GM13976 (cell line): ENCODE measurements at places on chromosomes 3 and 15.

GRCh38 chr3:179651687-179652446 is 973 bp upstream of the USP13 start:
- DNase-seq: no peak

GRCh38 chr3:16789344-16790120 is 95.2 kb upstream of the PLCL2 start:
- DNase-seq: no peak

DNA sequence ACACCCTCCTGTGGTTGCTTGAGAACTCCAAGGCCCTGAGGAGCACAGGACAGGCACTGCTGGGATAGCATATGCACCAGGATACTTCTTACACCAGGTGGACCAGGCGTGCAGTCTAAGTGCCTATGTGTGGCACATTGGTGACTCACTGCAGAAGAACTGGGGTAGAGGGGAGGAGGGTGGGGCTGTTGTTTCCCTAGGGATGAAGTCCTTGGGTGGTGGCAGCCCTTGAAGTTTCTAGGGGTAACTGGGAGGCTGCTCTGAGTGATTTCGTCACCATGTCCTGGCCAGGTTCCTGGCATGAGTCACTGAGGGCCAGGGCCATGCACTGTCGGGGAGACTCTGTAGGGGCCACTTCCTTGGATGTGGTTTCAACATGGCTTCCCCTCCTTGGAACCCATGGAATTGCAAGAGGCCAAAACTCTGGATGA is 15.9 kb downstream of the MYZAP start:
- no peak for DNase-seq

GRCh38 chr15:86439614-86440013 is 359.9 kb downstream of the AGBL1 start:
- DNase-seq: no peak

GRCh38 chr15:74782259-74783071 is 585 bp downstream of the CSK start:
- DNase-seq: no peak

DNA sequence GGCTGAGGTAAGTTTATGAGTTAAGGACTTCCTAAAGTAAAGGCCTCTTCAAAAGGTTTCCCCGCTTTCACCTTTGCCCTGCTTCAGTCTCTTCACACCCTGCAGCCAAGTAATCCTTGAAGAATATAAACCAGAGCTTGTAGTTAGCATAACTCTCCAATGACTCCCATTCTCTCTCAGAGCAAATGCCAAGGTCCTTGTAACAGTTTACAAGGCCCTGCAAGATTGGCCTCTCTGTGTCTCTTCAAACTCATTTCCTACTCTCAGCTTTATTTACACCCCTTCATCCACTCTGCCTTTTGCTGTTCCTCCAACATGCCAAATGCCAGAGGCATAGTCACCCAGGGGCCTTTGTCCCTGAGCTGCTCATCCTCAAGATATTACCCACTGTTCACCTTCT is 60.5 kb upstream of the MME start:
- DNase-seq: no peak

DNA sequence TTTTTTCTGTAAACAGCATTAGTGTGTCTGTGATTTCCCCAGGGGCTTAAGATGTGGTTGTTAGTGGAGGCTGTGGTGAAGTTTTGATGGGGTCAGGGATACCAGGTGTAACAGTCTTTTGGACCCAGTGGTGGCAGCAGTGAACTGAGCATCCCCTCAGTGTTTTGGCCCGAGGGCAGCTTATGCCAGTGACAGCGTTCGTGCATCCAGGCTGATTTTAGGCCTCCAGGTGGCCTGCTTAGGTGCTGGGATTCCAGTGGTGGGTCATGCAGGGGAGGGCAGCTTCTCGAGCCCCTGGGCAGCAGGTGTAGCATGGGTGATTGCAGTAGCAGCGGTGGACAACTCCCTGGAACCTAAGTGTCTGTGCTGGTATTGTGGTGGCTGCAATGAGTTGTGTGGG is 29.2 kb downstream of the STT3B start:
- DNase-seq: no peak

DNA sequence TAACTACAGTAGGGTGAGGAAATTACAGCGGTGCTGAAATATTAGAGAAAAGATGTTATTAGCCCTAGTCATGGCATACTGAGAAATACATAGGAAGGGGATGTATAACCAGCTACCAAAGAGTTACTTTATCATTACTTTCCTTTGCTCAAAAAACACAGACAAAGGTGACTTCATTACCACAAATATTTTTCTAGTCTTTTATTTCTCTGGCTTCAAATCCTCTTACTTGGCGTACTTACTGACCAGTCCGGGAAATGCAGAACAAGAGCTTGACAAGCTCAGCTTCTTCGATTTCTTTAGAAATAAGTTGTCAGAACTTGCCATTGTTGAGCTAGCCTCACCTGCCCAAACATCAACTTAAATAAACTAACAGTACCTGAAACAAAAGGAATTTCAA is 142.1 kb upstream of the TMCO5A start:
- no peak for DNase-seq

DNA sequence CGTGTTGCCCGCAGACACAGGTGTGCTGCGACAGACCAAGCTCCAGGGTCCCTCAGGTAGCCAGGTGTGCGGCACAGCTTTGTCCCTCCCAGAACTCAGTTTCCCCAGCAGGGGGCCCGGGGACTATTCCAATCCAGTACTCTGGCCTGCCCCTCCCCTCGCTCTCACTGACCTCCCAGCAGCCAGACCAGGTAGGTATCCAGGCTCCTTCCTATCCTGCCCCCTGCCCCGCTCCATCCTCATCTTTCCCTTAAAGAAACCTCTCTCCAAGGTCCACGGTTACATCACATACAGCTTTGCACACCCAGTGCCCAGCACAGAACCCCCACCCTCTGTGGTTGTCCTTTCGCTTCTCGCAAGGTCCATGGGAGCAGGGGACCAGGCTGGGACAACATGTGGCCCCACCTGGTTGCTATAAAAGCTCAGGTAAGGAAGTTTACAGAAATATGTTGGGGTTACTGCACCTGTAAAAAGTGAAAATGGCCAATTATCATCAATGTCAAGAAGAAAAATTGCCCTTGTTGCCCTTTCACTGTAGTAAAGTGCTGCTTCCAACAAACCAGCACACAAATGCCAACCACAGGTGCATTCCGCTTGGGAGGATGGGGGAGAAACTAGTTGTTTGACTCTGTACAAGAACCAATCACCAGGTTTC is 7.3 kb upstream of the CYP11A1 start:
- DNase-seq: no peak

- no peak for DNase-seq
These were observed 30.0 kb upstream of the RFX7 start for GRCh38 chr15:56273724-56274123.

GRCh38 chr3:196677931-196678330 is 34.1 kb downstream of the CEP19 start:
- DNase-seq: no peak

GRCh38 chr15:36407647-36408046 is 171.8 kb upstream of the CDIN1 start:
- DNase-seq: no peak

DNA sequence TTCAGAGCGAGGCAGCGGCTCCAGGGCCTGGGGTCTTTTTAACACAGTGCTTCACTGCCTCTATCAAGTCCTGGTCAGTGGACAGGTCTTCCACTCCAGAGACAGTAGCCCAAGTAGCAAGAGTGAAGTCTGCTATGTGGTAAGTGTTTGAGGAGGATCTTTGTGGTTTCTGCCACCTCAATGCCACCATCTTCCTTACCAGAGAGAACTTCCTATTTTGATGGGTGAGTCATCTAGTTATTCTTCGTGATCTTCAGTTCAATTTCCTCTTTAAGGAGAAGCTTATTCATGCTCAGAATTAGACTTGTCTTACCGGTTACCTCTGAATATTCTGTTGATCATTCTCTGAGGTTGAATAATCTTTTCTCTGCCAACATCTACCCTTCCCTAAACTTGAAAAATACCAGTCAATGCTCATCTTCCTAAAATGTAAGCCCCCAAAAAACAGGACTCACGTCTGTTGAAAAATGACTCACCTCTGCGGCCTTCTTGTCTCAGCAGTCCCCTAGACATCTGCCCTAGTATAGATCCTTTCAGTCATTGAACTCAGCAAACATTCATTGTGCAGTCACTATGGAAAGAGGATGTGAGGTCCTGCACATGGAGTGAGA is 32.2 kb upstream of the BCL6 start:
- DNase-seq: no peak

DNA sequence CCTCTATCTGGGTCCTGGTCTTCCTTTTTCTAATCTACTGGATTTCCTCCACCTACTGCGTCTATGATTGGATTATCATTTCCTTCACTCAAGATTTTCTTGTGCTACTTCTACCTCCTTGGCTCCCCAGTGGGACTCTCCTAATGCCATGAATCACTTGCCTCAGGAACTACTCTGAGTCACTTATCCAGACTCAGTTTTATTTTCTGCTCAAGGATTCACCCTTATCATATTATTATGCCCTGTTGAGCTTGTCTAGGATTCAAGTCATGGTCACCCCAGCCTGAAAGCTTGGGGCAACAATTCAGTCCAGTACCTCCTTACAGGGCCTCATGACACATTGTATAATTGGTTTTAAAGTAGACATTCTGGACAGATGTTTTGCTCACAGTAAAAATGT is 968.1 kb downstream of the ROBO1 start:
- no peak for DNase-seq

DNA sequence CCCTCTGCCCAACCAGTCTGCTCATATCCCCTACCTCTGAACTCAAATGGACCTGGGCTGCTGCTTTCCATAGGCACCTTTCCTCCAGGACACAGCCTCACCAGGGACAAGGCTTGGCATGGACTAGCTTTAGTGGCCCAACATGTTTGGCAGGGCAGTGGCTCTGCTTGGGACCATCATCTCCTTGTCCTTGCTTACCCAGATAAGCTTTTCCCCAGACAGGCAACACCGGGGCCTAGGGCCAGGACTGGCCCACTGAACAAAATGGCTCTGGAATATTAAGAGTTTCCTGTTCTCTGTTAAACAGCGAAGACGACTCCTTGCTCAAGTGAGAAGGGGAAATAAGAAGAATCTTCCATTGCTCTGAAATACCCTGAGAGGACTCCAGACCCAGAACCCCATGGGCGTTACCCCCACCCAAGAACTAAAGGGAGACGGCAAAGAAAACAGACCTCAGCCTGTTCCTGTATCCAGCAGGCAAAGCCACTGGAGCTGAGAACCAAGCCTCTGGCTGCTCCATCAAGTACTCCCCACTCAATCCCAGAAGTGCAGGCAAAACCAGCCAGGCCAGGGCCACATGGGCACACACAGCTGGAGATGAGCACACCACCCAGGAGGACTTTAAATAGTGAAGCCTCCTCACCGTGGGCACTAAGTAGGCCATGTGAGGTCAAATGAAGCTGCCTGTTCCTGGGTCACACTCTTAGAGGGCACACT is 45.5 kb downstream of the CTNNB1 start:
- no peak for DNase-seq

- DNase-seq: no peak
These were observed 19.7 kb downstream of the RAB11A start for GRCh38 chr15:65888981-65889380.

DNA sequence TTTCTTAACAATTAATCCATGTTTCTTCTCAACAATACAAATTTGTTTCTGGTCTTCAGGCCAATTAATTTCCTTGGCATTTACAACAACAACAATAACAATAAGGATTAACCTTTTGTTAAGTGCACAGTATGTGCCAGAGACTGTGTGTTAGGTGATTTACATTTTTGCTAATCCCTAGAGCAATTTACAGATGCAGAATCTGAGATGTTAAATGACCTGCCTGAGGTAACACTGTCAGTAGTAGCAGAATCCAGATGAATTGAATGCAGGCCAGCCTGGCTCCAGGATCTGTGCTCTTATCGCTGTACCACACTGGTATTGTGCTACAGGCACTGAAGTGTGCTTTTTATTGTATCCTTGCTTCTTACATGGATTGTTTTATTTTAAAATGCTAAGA is 122.2 kb downstream of the MEIS2 start:
- DNase-seq: no peak

GRCh38 chr15:39132954-39133600 is 447.8 kb upstream of the THBS1 start:
- no peak for DNase-seq

GRCh38 chr15:74134387-74135027 is 4.1 kb downstream of the ISLR2 start:
- DNase-seq: peak; percentile 66

- no peak for DNase-seq
These were observed 191.1 kb downstream of the TBC1D5 start for GRCh38 chr3:17551333-17551732.

DNA sequence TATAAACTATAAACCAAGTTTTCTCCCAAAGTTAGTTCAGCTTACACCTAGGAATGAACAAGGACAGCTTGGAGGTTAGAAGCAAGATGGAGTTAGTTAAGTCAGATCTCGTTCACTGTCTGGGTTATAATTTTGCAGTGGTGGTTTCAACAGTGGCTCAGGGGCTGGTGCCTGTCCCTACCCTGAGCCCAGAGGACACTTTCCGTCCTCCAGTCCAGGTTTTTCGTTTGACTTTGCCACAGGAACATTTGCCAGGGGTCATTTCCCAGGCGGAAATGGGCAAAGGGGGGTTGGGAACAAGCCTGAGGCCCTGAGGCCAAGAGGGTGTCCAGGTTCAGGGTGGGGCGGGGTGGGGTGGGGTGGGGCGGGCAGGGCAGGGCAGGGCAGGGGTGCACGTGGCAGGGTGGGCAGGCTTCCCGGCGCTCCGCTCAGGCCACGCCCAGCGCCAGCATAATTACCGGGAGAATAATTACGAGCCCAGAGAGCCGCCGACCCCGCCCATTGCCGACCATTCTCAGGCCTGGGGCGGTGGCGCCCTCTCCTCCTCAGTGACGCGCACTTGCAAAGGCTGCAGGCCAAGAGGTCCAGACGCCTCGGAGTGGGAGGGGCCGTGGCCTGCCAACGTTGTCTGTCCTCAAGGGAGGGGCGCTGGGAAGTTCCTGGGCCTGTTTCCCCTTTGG is 70.4 kb downstream of the KLF13 start:
- DNase-seq: peak; percentile 59

DNA sequence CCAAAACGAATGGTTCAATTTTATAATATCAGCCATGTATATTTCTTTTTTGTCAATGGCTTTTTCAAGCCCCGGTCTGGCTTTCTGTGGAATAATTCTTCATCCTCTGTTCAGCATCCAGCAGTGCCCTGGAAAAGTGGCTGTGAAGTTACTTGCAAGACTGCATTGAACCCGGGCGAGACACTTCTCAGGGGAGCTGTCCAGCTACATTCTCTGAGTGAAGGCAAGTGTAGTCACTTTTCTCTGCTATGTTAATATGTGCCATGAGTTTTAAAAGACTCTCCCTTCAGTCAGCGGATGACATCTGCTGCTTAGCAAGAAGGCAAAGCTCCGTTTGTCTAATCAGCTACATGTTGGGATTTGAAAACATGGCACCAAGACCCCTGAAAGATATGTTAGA is 81.3 kb upstream of the RGMA start:
- DNase-seq: no peak

- no peak for DNase-seq
These were observed 764.0 kb upstream of the DPPA4 start for GRCh38 chr3:110101361-110101760.
